ENCODE measurements at places on chromosomes 16 and 17.

DNA sequence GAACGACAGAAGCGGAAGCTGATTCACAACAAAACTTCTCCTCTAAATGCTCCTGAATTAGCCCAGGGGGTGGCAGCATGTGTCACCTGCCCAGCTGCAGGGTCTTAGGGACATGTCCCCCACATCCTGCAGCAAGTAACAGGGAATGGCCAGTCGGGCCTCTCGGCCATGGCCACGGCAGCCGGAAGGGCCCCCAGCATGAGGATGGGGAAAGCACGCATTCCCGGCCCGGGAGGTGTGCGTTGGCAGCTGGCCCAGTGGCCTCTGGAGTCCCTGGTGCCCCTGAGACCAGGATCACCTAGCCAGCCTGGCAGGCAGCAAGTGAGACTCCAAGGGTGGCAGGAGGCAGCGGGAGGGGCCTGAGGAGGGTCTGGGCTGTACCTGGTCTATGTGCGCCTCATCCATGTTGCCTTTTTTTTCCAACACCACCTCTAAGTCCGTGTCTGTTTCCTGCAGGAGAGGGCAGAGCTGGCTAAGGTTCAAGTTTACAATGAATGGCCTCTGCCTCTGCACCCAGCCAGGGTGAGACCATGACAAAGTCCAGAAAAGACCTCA lies 7.0 kb downstream of the KNOP1 start:
- DNase-seq = no peak

GRCh38 chr17:28807925-28808634 lies 34.5 kb downstream of the FAM222B start:
- DNase-seq = peak; percentile 64

- DNase-seq = peak; percentile 72
Measured at GRCh38 chr16:30351586-30352419, 3.3 kb downstream of the CD2BP2 start.

- DNase-seq = peak; percentile 70
Measured at GRCh38 chr17:66347661-66348514, 45.5 kb downstream of the PRKCA start.
